Common myeloid progenitor, CD34-positive (primary cell): ENCODE measurements at places on chromosomes 12 and 14.
A peak's percentile ranks its signal among the peaks of the same experiment; 100 is the strongest.

DNA sequence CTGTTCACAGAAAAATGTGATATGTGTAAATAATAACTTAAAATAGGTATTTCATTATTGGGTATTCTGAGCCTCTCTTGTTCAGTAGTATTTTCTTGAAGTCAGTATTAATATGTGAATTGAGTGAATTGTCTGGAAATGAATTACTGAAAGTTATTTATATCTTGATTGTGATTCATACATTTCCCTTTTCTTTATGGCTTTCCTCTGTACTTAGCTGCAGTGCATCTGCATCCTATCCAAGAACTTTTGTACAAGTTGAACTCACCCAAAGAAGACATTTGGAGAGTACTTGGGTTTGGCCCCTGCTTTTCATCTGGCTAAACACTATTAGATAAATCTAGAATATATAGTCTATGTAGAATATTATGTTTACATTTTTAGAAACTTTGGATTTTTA is 326.0 kb downstream of the RAD51B start:
- DNase-seq = peak; percentile 66

DNA sequence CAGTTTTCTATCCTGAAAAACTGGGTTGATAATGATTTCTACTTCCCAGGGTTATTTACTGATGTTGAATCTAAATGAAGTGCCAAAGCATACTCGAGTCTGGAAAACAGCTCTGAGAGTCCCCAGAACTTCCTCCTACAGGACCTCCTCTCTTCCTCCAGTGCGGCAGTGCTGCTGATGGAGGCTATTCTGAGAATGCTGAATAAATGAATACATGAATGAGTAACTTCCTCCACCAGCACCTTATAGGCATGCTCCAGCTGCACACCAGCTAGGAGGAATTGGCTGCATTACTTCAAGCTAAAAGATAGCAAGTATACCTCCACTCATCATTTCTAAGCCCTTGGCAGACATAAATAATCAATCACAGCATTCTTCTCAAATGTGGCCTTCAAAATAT is 448.8 kb upstream of the CCDC196 start:
- no peak for DNase-seq

DNA sequence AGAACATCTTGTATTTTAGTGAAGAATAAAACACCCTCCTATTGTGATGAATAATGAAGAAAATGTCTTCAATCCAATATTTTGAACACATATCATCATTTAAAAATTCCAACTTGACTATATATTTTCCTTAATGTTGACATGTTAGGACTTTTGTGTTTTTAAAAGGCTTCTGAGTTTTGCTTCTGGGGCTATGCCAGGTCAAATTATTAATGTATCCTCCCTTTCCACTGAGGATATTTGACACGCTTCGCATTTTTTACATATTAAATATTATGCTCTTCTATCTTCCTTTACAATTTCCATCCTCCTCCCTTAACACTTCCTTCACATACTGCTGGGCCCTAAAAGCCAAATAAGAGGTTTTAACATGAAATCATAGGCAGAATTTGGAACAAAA is 20.6 kb downstream of the RERG start:
- no peak for DNase-seq

GRCh38 chr14:61494018-61494417 is 172.6 kb downstream of the PRKCH start:
- no peak for DNase-seq

DNA sequence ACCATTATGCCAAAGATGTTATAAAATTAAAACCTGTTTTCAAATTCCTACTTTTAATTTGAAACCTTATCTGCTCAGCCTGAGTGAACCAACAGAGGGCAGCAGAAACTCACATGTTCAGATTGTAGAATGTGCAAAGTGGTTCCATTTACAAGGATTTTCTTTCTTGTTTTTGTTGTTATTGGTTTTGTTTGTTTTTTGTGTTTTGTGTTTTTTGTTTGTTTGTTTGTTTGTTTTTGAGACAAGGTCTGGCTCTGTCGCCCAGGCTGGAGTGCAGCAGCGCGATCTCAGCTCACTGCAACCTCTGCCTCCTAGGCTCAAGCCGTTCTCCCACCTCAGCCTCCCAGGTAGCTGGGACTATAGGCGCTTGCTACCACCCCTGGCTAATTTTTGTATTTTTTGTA is 22.8 kb upstream of the GARIN2 start:
- DNase-seq = peak; percentile 70

DNA sequence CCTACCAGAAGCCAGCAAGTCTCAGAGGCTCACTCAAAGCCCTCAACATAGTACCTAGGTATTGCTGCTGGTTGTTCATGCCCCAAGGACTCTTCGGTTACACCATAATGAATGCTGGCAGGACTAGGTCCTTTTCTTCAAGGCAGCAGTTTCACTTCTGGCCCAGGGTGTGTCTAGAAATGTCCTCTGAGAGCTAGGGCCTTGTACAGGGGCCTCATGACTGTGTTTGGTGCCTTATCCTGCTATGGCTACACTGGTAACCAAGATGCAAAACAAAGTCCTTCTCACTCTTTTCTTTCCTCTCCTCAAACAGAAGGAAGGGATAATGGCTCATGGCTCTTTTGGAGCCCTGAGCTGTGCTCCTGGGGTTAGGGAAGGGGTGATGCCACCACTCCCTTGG is 15.2 kb upstream of the PTPRO start:
- no peak for DNase-seq

DNA sequence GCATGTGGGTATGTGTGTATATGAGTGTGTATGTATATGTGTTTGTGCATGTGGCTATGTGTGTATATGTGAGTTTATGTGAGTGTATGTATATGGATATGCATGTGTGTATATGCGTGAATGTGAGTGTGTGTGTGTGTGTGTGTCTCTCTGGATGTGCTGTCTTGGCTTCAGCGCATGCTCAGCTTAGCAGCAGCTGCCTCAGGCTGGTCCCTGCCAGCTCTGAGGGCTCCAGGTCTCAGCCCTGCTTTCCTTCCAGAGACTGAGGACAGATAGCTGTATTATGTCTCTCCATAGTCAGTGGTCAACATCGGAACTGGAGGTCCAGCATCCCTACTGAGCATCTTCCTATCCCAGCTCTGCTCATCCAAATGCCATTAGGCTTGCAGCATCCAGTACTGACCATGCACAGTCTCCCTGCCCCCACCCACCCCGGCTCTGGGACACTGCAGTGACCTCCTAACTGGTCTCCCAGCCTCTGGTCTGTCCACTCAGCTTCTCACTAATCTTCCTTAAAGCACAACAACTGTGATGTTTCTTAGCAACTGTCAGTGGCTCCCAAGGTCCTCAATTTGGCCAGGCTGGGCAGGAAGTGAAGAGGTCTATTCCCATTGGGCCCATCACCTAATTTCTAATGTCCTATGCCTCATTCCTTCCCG is 22.8 kb downstream of the FAIM2 start:
- DNase-seq = no peak

GRCh38 chr12:131797588-131797934 is 30.6 kb upstream of the MMP17 start:
- DNase-seq = no peak

DNA sequence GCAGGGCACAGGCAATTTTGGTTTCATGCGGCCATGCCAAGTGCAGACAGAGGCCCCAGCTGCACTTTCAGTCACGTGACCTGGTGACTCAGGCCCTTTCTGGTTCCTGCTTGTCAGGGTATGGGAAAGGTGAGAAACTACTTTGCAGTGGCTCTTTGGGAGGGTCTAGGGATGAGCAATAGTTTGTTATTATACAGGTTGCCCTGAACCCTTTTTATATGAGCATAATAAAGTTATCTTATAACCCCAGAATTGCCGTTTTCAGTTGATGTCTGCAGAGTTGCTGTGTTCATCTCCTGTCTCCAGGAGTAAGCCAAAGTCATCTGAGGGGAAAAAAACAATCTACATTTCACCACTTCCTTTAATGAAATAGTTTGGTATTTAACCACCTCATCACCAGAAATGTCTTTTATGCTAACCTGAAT is 30.9 kb upstream of the EMP1 start:
- peak; percentile 98 for DNase-seq

DNA sequence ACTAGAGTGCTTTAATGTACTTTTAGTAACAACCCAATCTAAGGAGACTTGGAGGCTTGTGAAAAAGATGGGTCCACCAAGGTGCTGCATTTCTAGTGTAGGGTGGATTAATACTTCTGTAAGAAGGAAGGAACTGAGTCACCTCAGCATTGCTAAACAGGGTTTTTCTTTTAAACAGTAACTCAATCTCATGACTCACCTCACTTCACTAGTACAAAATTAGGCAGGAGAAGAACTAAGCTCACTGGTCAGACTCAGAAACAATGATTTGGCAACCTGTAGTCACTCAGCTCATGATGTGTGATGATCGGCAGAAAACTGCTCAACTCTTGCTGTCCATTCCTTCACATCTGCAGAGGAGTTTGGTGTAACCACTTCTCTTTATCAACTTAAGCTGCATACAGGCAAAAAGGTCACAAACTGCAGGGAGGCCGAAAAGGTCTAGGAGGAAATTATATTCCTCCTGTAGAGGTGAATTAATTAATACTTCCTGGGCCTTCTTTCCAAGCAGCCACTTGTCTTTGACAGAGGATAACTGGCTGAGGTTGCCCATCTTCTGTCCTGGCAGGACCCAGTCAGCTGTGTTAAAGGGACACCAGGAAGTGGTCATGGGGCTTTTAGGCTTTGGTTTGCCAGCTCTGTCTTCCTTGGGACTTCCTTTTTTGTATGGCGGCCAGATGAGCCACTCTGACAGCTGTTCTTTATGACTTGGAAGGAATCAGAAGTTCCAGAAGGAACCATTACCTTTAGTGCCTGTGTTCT is 466.9 kb downstream of the FUT8 start:
- DNase-seq = no peak

DNA sequence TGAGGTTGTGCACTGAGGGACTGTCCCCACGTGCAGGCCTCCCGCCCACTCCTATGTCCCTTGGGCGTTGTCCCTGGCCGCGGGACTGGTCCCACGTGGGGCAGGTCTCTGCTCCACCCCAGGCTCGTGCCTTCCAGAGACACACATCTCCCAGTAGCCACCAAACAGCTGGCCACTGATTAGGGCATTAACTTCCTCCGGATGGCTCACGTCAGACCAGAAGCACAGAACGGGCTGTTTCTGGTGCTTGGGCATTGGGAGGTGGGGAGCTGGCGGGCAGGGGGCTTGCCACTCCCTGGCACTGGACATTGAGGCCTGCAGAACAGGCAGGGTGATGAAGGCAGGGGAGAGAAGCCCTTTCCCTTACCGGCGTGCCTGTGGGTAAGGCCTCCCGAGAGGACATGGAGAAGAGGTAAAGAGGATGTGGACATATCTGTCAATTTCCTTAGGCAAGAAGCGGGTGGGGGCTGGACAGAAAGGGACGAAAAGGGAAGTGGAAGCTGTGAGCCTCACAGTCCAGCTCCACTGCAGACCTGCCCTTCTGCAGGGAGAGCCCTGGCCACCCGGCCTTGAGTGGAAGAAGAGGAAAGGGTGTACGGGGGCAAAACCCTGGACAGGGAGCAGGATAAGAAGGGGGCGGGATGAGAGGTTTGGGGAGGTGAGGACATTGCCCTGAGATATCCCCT is 101.2 kb downstream of the NINJ2 start:
- peak; percentile 77 for DNase-seq

- DNase-seq = no peak
These were observed 840.3 kb downstream of the GALC start for GRCh38 chr14:87152693-87153092.
